T-cell (primary cell): ENCODE measurements at places on chromosomes 1 and 21.

DNA sequence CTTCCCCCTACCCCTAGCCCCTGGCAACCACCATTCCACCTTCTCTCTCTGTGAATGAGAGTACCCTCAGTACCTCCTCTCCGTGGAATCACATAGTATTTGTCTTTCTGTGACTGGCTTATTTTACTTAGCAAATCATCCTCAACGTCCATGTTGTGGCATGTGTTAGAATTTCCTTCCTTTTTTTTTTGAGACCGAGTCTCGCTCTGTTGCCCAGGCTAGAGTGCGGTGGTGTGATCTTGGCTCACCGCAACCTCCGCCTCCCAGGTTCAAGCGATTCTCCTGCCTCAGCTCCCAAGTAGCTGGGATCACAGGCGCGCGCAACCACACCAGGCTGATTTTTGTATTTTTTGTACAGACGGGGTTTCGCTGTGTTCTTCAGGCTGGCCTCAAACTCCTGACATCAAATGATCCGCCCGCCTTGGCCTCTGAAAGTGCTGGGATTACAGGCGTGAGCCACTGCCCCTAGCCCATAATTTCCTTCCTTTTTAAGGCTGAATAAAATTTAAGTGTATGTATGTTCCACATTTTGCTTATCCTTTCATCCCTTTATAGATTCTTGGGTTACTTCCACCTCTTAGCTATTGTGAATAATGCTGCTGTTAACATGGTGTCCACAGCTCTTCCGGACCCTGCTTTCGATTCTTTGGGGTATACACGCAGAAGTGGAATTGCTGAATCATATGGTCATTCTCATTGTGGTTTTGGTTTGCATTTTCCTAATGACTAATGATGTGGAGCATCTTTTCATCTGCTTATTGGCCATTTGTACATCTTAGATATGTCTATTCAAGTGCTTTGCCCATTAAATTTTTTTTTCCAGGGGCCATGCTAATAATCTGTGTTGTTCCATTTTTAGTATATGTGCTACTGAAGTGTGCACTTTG lies 32.3 kb downstream of the ERRFI1 start:
- DNase-seq = no peak

- DNase-seq = no peak
These were observed 86.5 kb downstream of the LACTBL1 start for GRCh38 chr1:22886211-22886610.

DNA sequence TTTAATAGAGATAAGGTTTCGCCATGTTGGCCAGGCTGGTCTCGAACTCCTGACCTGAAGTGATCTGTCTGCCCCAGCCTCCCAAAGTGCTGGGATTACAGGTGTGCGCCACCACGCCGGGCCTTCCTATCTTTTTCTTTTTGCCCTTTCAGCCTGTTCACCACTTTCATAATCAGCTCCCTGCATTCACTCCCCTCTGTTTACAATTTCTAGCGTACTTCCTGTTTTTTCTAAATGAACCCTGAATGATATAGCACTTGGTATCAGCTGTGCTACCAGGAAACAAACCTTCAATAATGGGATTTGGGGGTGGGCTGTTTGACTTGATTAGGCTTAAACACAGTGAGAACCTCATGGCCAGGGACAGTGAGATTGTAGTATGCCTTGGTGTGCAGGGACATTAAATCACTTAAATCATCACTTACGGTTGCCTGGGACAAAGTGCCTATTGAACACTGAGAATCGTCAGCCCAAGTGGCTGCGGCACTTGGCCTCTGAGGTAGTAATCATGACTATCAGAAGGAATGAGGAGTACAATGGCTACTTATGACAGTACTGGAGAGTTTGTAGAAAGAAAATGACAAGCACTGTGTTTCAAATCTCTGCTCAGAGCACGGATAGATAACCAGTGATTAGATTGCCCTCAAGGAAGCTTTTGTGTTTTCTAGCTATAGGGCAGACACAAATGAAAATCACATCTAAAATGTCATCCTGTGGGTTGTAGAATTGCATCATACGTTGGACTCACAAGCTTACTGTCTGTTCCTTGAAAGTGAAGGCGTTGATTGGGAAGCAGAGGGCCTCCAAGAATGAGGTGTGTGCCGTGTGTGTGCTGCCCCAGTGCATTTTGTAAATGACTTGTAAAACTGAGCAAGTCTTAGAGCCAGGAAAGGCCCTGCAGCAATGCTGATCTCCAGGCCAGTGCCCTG lies 661.8 kb downstream of the MATN1 start:
- DNase-seq = no peak

DNA sequence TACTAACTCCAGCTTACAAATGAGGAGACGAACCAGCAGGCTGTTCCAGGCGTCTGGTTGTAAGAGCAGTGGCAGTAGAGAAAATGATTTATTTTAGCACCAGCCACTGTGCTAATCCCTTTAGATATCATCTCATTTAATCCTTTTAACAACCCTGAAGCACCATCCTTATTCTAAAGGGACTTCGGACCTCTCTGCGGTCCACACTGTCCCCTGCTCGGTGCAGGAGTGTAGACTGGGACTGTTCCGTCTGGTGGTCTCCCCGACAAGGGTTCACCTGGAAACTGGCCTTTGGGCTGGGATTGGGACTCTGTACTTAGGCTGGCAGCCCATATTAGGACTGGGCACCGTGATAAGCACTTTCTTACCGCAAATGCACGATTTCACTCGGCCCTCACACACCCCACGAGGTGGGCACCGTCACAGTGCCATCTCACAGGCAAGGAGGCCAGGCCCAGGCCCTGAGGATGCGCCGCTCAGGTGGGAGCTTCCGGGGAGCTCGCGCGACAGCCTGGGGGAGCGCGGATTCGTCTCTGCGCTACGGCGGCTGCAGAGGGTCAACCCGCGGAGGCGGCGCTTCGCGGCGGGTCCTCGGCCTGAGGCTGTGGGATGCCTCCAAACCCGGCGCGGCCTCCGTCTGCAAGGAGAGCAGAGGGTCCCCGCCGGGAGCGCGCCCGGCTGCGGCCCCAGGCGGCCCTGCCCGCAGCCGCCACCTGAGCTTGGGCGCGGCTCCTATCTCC lies 45.2 kb downstream of the ATP1A1 start:
- peak; percentile 84 for DNase-seq

GRCh38 chr1:205497351-205497750 lies 7.1 kb upstream of the CDK18 start:
- no peak for DNase-seq
